ENCODE measurements at places on chromosomes 13 and 19.

DNA sequence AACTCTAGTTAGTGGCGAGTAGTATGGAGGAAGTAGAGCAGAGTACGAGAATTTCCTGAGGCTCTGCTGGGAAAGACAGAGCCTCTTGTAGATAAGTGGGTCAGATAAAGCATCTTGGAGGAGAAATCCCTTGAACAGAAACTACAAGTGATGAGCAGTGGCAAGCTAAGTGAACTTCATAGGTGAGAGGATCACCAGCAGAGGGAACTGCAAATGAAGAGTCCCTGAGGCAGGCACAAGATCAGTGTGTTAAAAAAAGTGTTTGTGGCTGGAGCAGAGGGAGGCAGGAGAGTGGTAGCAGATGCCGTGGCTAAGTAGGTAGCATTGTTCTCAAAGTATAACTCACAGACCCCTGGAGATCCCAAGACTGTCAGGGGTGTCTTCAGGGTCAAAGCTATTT is 437.6 kb downstream of the HS6ST3 start:
- DNase-seq, result no peak

GRCh38 chr19:1206864-1207450 is 1.4 kb downstream of the STK11 start:
- no peak for DNase-seq

DNA sequence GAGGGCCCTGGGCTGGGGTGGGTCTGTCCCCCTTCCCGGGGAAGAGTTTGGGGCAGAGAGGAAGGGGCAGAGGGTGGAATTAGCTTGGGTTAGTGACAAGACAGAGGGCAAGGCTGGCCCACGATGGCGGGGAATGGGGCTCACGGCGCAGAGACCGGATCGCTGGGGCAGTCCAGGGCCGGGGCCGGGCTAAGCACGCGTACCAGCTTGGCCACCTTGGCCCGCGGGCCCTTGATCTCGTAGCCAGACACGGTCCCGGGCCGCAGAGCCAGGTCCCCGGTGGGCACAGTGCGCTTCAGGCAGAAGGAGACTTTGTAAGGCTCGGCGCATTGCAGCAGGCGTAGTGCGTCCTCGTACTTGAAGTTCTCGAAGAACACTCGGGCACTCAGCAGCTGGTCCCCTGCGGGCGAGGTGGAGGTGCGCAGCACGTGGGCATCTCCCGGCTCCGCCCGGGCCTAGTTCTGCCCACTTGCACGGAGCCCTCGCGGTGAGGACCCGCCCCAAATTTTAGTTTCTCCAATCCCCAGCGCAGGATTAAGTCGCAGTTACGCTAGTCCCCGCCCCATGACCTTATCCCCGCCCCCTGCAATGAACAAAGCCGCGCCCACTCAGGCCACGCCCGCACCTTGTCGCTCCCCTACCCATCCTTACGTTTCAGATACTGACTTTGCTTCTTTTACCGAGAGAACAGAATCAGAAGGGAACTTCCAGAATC is 8.6 kb upstream of the HIPK4 start:
- peak; percentile 30 for DNase-seq

GRCh38 chr13:33624740-33625139 is 193.2 kb upstream of the RFC3 start:
- no peak for DNase-seq

DNA sequence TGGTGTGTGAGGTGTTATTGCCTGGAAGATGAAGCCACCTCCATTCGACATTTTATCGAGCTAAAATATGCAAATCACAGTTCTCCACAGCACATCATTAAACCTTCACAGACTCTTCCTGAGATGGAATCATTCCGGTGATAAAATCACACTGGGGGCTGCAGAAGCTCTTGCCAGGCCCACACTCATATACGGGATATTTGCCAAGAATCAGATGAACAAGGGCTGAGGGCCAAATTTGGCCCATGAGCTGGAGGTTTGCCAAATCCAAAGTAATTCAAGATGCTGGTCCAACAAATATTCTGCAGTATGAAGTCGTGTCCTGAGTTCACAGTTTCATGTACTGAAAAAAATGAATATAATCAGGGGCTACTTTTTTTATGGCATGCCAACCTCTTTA is 16.7 kb upstream of the RXFP2 start:
- DNase-seq, result no peak

- no peak for DNase-seq
These were observed 7.2 kb downstream of the TMEM255B start for GRCh38 chr13:113766035-113766800.

DNA sequence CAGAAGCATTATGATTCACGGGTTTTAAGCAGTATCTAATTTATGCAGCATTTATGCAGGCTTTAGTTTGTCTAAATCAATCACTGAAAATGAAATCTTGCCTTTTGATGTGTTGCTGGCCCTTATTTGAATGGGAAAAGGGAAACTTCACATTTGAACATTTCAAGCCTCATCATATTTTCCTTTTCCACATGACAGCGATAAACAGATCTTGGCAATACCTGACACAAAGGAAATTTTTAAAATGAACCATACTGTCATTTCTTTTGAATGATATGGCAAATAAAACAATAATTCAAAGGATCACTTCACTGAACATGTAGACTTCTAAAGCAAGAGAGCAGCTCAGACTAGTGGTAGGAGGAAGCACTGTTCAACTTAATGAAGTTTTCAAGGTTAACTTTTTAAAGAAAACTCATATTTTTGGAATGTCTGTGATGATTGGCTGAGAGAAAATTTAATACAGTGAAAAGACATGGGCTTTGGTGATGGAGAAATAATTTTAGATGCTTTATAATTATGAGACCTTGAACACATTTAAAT is 198.1 kb downstream of the OXGR1 start:
- no peak for DNase-seq

DNA sequence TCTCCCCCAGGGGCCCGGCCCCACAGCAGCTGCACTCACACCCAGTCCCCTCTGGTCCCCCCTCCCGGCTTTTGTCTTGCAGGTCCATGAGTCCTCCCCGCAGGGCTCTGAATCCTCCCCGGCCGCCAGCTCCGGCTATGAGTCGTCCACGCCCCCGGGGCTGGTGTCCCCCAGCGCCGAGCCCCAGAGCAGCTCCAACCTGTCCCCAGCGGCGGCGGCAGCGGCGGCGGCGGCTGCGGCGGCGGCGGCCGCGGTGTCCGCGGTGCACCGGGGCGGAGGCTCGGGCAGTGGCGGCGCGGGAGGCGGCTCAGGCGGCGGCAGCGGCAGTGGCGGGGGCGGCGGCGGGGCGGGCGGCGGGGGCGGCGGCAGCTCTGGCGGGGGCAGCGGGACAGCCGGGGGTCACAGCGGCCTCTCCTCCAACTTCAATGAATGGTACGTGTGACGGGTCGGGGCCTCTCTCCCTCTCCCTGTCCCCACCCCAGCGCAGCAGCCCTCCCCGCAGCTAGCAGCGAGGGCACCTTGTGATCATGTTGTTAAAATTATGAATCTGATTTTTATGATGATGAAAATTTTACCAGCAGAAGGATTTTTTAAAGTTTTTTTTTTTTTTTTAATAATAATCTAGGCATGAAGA is 3.8 kb downstream of the ZIC2 start:
- no peak for DNase-seq

DNA sequence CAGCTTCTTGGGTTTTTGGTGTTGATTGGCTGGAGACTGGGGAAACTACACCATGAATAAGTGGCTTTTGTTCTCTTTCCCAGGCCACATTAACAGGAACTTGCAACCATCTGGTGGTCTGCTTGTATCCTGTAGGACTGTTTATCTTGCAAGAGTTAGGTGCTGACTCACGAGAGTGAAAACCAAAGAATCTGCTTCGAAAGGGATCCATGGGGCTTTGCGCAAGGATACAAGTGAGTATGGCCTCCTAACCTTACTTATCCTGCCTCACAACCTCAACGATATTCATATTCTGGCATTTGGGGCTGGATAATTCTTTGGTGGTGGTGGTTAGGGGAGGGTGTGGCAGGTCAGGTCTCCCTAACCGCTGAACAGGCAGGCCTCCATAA is 4.7 kb upstream of the SIGLECL1 start:
- DNase-seq, result no peak

GRCh38 chr19:7789447-7789846 is 26.4 kb downstream of the CLEC4M start:
- DNase-seq, result no peak

- no peak for DNase-seq
These were observed 18.7 kb upstream of the POU2F2 start for GRCh38 chr19:42150911-42151361.

DNA sequence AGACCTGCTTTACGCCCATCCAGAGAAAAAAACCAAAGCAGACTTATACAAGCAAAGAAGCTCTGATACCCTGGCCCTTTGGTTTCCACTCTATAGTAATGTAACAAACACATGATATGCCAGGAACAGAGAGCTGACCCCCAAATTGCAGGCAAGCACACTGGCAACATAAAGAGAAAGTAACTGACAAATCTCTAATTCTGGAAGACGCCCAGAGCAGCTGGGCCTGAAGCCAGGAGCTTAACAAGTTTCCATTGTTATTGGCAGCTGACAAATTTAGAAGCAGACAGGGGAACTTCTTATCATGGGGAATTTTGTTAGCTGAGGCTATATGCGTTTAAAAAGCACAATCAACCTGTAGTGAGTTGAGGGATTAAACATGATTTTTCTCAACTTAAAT is 158.0 kb downstream of the DLEU7 start:
- no peak for DNase-seq

GRCh38 chr13:28574617-28575142 is 79.8 kb upstream of the FLT1 start:
- DNase-seq, result no peak

Measured in T-helper 17 cell (primary cell).